Stimulated activated CD4-positive, alpha-beta T cell treated with anti-CD3 and anti-CD28 coated beads, Interleukin-1b, Interleukin-23, amount 100 ng/mL, for 1 hour (primary cell): ENCODE measurements at places on chromosomes 4 and X.

GRCh38 chr4:145186729-145187128 is 6.3 kb upstream of the OTUD4 start:
- no peak for DNase-seq

- DNase-seq: no peak
Measured at GRCh38 chr4:44319129-44319528, 129.5 kb downstream of the KCTD8 start.

DNA sequence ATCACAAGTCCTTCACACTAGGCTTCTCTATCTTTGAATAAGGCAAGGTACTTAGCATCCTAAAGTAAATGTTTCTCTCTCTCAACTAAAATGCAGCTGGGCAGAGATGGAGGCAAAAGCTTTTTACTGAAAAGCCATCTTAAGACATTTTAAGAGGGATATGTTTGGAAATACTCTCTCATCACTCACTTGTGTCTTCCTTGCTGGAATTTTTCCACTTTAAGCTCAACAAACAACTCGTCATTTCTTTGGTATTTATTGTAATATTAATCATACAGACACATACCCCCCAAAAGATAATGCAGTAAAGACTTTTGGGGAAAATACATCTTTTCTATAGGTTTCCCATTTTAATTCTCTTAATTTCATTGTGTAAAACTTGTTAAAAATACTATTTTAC is 16.4 kb downstream of the MBNL3 start:
- no peak for DNase-seq

- DNase-seq: no peak
Measured at GRCh38 chrX:131802836-131803626, 220.1 kb upstream of the STK26 start.

- no peak for DNase-seq
Measured at GRCh38 chrX:112816908-112817307, 23.7 kb downstream of the AMOT start.

GRCh38 chrX:147901461-147902126 is 10.1 kb upstream of the FMR1 start:
- no peak for DNase-seq

DNA sequence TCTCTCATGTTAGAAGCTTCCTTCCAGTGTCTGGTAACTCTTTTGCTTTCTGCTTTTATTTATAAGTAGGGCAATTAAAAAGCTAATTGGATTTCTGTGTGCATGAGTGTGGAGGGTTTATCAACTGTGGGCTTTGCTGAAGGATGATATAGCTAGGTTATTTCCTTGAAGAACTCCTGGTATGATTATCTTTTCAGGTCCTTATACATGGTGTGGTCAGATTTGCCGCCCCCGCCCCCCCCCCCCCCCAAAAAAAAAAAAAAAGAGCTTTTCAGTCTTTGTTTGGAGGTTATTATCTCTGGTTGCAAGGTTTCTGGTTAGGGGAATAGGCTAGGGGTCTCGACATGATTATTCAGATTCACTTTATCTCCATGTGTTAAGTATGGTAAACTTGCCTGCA is 35.9 kb downstream of the MOB1B start:
- DNase-seq: no peak

GRCh38 chr4:8040607-8041006 is 100.9 kb upstream of the AFAP1 start:
- no peak for DNase-seq

DNA sequence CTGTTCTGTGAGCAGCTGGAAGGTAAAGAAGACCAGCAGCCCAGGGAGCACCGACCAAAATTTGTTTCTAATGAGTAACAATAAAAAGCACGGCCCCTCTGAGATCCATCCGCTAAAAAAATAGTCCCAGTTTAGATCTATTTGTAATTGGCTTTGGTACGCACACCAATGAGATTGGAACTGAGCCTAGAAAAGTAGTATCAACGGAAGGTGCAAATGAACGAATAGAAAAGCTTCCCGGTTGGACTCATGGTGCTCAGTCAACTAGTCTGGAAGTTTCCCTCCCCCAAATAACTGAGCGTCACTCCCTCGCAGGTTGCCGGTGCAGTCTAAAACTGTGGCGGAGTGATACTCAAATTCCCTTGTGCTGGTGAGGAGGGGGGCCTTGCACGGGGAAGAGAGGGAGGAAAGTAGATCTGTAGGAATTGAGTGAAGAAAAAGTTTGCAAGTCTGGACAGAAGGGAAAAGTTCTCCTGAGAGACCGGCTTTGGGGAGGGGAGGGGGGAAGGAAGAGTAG is at the start of gene COL4A5:
COL4A5 (plus strand) TSS at position 413 of the 517 bp plus-strand sequence. CDS start 288 bp downstream, outside the sequence.
- DNase-seq: no peak

DNA sequence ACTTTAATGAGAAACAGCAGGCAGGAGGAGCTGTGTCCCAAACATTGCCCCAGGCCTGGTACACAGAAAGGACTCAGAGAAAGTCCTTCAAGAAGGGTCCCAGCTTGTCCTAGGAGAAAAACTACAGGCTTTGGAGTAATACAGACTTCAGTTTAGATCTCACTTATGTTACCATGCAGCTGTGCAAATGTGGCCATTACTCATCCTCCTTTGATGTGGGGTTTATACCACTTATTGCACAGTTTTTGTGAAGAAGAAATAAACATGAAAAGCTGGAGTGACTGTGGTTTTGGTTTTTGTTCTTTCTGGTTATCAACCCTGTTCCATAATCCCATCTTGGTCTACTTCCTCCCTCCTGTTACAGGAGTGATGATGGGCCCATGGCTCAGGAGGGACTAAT is 8.1 kb upstream of the CYTL1 start:
- no peak for DNase-seq

DNA sequence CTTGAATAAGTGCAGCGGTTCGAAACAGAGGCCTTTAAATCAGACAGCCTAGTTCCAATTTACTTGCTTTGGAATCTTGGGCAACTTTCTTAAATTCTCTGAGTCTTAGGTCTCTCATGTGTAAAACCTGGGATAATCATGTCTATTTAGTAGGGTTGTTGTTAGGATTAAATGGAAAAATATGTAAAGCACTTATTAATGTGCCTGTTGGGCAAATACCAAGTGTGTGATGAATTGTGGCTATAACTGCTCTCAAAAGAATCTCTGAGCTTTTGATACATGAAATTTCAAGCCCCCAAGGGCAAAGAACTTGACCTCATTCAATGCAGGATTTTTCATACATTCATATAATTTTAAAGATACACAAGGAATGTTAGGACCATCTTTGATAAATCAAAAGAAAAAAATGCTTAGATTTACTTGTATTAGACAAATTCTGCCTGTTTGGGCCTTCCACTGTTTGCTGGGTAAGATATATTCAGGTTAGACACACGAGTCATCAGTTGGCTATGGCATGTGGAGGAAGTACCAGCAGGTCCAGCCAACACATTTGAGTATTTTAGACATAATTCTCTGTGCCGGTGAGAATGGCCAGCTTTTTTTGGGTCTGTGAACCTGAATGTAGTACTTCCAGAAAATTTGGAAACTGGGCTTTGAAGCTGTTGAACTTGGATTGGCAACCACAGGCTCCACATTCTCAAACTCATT is 241.4 kb upstream of the CNKSR2 start:
- DNase-seq: no peak
